ENCODE measurements at places on chromosomes 13 and 19.

DNA sequence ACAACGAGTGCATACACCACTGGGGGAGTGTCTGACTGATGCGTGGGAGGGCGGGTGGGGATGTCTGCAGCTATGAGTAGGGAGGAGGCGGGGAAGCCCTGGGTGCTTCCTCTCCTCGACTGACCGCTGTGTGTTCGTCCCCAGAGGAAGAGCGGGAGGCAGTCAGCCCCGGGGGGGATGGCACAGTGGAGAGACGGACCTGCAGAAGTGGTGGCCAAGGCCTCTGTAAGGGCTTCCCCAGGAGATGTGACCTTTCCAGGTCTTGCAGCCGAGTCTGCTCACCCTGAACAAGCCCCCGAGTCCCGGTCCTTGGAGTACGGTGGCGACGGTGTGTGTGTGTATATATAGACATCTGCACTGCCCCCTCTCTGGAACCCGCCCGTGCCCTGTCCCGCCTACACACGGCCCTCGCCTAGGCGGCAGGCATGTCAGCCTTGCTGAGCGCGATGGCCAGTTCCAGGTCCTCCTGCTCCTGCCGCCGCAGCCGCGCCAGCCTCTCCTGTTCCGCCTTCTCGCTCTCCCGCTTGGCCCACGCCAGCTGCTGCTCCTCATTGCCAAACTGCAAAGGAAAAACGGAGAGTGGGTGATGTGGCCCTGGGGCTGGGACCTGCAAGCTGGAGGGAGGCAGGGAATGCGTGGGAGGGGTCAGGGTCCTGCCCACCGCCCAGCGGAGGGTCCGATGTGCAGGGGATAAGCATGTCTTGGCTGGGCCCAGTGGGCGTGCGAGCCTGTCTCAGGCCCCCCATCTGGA is 30.8 kb downstream of the KLF2 start:
- peak; percentile 21 for DNase-seq

DNA sequence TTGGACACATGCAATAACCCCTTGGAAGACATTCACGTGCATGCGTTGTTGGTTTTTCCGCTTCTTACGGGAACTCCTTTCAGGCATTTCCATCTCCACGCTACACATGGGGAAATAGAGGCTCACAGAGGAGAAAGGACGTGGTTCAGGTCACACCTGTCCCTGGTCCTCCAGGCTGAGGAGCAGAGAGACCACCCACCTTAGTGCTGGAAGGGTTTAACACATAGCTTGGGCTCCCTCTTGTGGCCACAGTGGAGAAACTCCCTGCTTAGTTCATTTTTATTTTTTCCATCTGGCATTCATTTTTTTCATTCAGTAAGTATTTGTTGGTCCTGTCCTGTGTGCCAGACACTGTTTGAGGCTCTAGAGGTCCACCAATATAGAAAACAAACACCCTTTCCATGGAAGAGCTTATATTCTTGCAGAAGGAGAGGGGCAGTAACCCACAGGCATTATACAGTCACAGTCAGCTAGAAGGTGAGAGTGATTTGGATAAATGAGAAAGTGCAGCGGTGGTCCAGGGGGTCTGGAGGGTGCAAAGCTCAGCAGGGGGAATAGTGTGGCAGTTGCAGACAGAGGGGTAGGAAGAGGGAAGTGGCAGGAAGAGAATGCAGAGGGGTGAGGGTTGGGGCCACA is 24.2 kb upstream of the TTYH1 start:
- peak; percentile 40 for DNase-seq

GRCh38 chr19:29860492-29860891 is 48.7 kb downstream of the CCNE1 start:
- DNase-seq, result no peak

DNA sequence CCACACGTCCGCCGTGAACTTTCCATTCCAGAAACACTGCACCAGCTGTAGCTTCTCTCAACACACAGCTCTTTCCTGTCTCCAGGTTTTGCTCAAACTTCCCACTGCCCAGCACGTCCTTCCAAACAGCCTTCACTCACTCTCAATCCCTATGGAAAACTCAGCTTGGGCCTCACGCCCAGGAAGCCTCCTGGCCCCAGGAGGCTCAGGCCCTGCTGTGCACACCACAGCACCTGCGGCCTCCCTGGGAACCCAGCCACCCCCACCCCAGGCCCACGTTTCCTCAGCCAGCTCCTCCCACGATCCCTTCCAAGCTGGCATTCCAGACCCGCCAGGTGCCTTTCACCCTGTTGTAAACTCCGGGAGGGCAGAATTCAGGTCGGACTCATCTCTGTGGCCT is 35.2 kb downstream of the C13orf46 start:
- DNase-seq, result no peak

GRCh38 chr19:15776991-15777970 is 10.2 kb upstream of the OR10H5 start:
- DNase-seq, result no peak

DNA sequence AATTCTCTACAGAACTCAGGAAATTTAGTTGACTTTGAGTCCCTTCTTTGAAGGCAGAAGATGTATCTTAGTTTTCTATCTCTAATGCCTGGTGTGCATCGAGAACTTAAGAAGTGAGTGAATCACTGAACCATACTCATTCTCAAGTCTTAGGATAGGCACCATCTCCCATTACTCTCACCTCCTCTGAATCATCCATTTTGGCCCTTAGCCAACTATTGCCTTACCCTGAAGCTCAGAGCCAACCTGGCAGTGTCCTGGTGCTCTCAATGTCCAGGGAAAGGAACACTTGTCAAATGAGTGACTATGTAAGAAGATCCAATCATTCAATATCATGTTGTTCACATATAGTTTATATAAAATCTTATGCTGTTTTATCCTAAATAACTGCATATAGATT is 146.6 kb downstream of the RGCC start:
- peak; percentile 49 for DNase-seq

GRCh38 chr19:36103842-36104552 is 6.9 kb upstream of the OVOL3 start:
- no peak for DNase-seq

- DNase-seq, result no peak
Observed at GRCh38 chr13:36101157-36101556, 30.0 kb downstream of the DCLK1 start.

DNA sequence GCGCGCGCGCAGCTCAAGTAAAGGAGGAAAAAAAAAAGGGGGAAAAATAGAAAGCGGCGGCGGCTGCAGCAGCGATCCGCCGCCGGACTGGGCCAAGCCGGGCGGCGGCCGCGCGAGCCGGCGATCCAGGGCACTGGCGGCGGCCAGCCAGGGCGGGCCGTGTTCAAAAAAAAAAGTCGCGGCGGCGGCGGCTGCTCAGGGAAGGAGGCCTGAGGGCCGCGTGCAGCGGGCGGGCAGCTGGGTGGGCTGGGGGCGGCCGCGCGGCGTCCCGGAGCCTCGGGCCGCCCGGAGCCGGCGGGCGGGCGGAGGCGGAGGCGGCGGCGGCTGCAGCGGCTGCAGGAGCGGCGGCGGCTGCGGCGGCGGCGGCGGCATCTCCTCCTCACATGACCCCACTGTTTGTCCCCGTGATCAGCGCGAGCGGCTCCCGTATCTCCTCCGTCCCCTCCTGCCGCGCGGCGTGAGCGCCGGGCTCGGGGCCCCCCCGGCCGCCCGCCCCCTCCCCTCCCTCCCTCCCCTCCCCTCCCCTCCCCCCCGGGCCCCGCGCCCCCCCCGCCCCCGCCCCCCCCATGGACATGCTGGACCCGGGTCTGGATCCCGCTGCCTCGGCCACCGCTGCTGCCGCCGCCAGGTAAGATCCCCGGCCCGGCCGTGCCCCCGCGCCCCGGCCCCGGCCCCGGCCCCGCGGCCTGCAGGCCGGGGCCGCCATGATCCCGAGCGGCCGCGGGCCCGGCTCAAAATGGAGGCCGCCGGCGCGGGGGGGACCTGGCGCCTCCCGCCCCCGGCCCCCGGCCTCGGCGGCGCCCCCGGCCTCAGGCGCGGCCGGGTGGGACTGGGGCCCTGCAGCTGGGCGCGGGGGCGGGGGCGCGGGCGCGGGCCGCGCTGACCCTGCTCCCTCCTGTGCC is at the start of gene USF2:
Gene USF2 (plus strand): TSS at position 427 of the 902 bp plus-strand sequence. CDS start 140 bp downstream, at position 567.
- DNase-seq, result peak; percentile 79
